Natural killer cell treated with Interleukin-12 subunit alpha and Interleukin-12 subunit beta and Interleukin-15 and Interleukin-18, amount 100 ng/mL, for 72 hours (primary cell): ENCODE measurements at places on chromosomes 16 and 17.

GRCh38 chr16:56931271-56931891 lies 561 bp upstream of the HERPUD1 start:
- DNase-seq = no peak

GRCh38 chr16:797120-797420 lies 3.5 kb downstream of the GNG13 start:
- DNase-seq = no peak

- no peak for DNase-seq
Observed at GRCh38 chr17:40490289-40490853, 11.1 kb downstream of the TNS4 start.

DNA sequence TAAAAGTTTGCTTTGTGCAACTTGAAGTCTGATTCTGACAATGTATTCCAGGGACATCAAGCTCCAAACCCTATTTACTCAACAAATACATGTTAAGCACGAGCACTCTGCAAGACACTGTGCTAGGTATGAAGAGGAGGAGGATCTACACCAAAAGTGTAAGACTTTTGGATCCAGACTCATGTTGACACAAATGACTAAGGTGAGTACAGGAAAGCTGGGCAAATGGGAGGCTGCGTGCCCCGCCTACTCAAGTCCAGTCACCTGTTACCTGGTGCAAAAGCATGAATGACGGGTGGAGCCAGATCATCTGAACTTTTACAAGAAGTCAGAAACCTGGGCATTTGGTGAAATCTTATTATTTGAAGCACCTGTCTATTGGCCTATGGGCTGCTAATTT lies 120.7 kb downstream of the ABCC12 start:
- no peak for DNase-seq

- DNase-seq = no peak
Observed at GRCh38 chr17:15648386-15648785, 28.9 kb upstream of the FBXW10B start.

GRCh38 chr17:75352079-75352569 lies 53.4 kb downstream of the GRB2 start:
- DNase-seq = no peak
